ENCODE measurements at places on chromosomes 3 and 15. TPM values are rescaled to one million over a fixed set of nuclear protein-coding genes. Genes with fewer than 3 reads are reported as not detected.
A peak's percentile ranks its signal among the peaks of the same experiment; 100 is the strongest.

The ZNF662 gene
- 9.6 TPM for total RNA-seq

The SGO1 gene
- not detected for total RNA-seq

The TTBK2 gene
- total RNA-seq: 19.1 TPM

The ALDH1L1 gene
- 3.3 TPM for total RNA-seq

The EFCAB12 gene
- total RNA-seq: 0.55 TPM

The C3orf52 gene
- total RNA-seq: 20.1 TPM

The GOLGA8O gene
- 2.1 TPM for total RNA-seq

GRCh38 chr15:66675446-66675845 lies 26.6 kb upstream of the SMAD6 start:
- DNase-seq: no peak

DNA sequence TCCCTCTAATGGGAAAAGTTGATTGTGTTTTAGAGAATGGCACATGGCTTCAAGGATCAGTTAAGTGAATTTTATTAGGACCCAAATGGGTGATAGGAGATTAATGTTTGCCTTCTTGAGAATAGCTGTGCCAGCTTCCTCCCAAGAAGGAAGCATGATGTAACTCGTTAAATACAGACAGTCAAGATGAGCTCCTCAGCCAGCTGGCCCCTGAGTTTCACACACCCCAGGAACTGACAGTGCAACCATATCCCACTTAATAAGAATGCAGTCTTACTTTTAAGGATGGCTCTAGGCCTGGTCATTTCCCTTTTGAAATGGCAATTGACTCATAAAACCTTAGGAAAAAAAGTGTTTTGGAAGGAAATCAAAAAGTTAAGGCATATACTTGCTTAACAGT lies 472.8 kb upstream of the KCNMB2 start:
- DNase-seq: no peak

DNA sequence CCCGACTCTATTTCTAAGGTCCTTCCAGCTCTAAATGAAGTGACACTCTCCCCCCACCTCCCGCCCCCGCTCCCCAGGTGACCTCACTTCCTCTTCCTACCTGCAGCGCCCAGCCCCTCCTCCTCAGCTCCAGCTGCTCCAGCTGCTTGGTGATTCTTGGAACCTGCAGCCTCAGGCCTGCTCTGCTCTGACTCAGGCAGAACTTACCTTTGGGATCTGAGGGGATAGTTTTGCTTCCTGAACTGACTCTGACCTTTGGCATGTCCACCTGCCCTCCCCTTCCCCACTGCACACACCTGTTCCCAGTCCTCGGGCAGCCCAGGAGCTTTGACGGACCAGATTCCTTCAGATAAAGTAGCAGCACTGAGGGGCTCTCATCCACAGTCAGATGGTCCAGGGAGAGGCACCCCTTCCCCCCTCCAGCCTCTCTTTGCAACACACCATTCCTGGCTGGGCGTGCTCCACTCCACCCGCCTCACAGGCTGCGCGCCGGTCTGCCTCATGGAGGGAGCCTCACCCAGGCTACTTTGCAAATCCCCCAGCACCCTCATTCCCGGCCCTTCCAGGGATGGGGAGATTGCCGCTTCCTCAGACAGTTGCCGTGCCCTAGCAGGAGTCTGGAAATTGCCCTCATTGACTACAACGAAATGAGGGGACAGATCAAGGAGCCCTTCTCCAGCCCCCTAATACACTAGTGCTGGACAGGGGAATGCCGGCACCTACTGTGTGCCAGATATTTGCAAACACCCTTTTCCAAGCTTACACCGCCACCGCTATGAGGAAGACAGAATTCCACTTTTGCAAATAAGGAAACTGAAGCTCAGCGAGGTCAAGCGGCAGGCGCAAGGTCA lies 692 bp upstream of the C15orf39 start:
- DNase-seq: peak; percentile 89

DNA sequence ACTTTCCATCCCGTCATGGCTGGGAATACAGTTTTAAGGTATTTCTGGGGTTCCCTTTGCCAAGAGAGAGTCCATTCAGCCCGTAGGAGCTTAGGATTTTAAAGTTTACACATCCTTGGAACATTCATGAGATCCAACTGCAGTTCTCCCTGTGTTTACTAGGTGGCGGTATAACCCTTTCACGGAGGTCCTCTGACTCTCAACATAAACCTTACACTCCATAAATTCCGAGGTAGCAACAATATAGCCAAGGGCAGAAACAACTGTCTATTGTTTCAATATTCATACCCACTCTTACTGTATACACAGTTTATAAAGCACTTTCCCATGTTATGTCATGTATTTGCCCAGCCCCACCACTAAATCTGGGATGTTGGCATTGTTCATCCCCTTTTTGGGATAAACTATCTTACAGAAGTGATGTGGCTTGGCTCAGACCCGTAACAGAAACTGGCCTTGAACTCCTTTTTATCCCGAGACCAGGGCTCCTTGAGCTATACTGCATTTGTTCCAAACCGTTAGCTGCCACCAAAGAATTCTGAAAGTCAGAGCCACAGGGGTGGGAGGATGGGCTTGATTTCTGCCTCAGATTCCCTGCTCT lies 69.2 kb upstream of the COL6A5 start:
- no peak for DNase-seq

GRCh38 chr3:146590521-146590920 lies 14.6 kb downstream of the PLSCR5 start:
- no peak for DNase-seq

DNA sequence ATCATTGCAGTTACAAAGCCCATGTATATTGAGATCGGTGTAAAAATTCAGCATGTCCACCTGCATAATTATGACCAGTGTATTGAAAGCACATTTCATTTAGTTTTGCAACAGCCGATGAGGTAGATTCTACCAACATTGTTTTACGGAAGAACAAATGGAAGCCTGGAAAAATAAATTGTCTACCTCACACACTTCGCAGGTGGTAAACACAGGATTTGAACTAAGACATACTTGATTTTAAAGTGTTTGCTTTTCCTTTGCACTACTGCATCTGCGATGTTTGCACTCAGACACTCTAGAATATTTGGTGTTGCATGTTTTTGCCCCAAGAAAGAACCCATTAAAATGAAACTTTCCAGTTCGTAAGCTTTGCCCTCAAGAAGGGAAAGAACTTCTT lies 148.4 kb downstream of the PGPEP1L start:
- no peak for DNase-seq

DNA sequence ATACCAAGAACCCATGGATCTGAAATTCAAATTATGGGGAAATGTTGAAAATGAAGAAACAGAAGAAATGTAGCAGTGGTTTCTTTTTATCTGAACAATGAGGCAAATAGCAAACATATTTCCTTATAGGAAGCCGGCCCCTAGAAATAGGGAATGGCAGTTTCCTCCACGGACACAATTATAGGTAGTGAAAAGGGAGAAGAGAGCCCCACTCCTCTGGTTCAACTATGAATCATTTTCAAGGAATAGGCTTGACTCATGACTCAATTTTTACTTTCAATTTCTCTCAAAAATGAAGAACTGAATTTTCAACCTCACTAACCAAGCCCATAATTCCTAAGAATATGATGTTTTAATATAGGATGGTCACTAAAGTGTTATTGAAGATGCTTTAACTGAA lies 243.1 kb downstream of the MECOM start:
- DNase-seq: no peak

DNA sequence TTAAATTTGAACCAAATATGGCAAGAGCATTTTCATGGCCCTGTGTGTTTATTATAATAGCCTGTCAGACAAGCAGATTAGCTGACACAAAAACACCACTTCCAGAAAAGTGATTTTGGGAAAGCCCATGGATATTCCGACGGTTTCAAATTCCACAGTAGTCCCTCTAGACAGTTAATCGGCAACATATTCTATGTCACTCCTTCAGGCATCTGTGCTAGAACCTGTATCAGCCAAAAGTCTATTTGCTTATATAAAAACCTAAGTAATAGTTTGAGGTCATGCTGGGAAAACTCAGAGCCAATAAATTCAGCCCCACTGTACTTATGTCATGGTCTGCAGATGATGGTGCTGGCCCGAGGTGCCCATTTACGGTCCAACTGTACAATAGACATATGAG lies 110.2 kb upstream of the ARHGEF26 start:
- no peak for DNase-seq

DNA sequence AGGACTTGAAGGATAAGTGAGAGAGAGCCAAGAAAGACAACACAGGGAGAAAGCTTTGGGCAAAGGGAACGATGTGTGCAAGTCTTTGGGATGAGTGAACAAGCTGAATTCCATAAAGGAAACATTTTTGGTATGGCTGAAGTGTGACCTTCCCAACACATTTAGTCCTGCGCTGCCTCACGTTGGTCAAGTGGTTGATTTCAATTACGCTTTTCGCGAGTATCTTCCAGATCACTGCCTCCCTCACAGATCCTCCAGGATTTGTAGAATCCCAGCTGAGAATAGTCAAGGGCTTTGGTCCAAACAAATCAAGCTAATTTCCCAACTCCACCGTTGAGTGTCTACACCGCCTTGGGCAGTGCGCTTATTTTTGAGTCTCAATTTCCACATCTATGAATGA lies 338.4 kb upstream of the ADAMTS9 start:
- DNase-seq: no peak

DNA sequence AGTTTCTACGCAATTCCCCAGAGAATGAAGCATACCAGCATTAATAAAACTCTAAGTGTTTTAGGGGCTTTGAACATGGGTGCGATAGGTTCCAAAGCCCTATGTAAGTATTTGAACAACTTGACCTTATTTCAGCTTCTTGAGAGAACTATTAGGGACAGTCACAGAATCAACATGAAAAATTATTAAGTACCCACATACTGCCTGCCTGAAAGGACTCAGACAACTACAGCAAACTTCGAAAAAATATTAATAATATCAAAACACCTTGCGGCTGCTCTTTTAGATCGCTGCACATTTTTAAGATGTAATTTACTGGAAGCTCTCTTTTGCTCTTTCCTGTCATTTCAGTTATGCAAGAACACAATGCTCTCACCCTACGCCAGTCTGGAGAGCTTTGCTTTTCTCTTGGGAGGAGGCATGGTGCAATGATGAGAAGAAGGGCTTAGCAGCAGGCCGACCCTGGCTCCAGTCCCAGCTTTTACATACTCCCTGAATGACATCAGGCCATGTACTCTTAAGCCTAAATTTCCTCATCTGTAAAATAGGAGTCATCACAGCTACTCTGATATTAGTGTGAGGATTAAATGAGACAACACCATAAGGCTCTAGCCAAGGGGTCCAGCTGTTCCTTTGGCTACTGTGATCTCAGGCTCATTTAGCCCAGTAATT lies 640.7 kb downstream of the FHIT start:
- DNase-seq: peak; percentile 77
